ENCODE measurements at places on chromosomes 3 and 15. TPM values are rescaled to one million over a fixed set of nuclear protein-coding genes. Genes with fewer than 3 reads are reported as not detected.
A peak's percentile ranks its signal among the peaks of the same experiment; 100 is the strongest.

Gene COL6A5
- not detected for polyA plus RNA-seq

Gene TM6SF1
- polyA plus RNA-seq: 33.0 TPM

Gene PRICKLE2
- polyA plus RNA-seq: 3.0 TPM

Gene CACNA2D2
- polyA plus RNA-seq: 0.15 TPM

Gene CX3CR1
- polyA plus RNA-seq: not detected

DNA sequence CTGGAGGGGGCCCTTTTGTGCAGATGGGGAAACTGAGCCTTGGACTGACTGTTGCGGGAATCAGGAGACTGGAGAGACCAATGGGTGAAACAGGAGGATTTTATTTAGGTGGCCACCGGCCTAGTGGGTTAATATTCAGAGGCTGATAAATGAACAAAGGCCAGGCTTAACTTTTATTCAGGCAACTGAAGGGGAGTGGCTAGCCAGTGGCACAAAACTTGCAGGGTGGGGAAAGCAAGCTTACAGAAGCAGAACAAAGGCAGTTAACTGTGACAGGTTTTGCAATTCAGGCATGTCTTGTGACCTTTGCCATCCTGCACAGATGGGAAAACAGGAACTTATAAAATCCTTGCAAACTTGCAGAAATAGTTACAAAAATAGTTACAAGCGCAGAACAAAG lies 24.9 kb upstream of the ACAD9 start:
- DNase-seq: peak; percentile 9

GRCh38 chr3:136818769-136819391 lies at the start of gene SLC35G2:
Gene SLC35G2, plus strand, starts transcription at chr3:136819126. Its CDS starts 35,335 bp downstream, at chr3:136854461.
- DNase-seq: peak; percentile 84

DNA sequence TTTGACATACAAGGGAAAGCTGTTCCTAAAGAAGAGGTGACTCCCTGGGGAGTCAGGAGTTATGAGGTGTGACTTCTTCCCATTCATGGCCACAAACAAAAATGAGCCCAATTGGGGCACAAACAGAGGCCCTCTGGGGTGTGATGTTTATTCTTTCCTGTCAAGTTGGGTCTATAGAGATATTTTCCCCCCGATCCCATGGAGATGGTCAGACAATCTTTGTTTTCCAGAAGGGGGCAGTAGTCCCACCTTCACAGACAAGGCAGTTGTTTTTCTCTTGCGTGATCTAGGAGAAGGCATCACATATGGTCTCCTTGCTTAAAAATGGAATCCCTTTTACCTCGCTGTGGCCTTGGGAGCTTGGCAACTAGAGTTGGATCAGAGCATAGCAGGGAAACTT lies 110.3 kb downstream of the MFSD1 start:
- DNase-seq: peak; percentile 4
